ENCODE measurements at places on chromosomes 2 and 18.

GRCh38 chr2:236687296-236687965, 117.8 kb downstream of the ACKR3 start:
- no peak for DNase-seq

- DNase-seq, result no peak
Observed at GRCh38 chr2:120436460-120436739, 90.5 kb downstream of the INHBB start.

DNA sequence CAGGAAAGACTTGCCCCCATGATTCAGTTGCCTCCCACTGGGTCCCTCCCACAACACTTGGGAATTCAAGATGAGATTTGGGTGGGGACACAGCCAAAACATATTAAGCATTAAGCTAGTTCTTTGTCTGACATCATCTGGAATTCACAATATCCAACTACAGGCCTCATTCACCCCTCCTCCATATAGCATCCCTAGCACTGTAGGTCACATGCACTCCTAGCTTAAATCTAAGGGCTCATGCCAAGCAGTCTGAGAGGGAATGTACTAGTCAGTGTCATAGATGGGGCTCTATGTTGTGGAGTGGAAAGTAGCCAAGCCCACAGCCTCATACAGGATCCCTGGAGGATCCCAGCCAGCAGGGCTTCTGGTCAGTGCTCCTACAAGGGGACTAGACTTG, 92.1 kb downstream of the IRS1 start:
- no peak for DNase-seq

DNA sequence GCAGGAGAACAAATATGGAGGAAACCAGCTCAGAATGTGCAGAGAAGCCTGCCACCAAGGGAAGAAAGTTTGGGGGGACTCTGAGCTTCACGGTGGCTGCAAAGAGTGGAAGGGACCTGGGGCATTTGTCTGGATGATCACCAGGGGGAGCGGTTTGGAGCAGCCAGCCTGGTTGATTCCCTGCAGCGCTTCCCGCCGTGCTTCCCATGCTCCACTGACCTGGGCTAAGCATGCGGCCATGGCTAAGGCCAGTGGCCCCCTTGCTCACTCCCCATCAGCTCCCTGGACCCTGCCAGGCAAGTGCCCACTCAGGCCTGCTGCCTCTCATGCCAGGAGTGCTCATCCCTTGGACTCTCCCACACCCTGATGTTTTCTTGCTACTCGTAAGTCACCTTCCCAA, 27.0 kb downstream of the NTSR2 start:
- no peak for DNase-seq

DNA sequence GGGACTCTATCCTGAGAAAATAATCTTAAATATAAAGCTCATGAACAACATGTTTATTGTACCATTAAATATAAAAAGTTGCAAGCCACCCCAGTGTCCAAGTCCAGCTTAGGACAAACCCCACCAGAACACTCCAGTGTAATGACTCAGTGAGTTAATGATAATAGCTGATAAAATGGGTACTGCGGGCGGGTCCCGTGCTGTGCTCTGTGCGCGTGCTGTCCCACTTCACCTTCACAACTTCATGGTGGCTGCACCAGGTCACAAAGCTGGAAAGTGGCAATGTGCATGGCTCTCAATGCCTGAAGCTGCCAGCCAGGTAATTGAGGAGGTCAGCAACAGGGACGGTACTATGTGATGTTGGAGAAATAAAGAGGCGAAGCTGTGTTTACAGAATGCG, 18.6 kb downstream of the DGKD start:
- no peak for DNase-seq

DNA sequence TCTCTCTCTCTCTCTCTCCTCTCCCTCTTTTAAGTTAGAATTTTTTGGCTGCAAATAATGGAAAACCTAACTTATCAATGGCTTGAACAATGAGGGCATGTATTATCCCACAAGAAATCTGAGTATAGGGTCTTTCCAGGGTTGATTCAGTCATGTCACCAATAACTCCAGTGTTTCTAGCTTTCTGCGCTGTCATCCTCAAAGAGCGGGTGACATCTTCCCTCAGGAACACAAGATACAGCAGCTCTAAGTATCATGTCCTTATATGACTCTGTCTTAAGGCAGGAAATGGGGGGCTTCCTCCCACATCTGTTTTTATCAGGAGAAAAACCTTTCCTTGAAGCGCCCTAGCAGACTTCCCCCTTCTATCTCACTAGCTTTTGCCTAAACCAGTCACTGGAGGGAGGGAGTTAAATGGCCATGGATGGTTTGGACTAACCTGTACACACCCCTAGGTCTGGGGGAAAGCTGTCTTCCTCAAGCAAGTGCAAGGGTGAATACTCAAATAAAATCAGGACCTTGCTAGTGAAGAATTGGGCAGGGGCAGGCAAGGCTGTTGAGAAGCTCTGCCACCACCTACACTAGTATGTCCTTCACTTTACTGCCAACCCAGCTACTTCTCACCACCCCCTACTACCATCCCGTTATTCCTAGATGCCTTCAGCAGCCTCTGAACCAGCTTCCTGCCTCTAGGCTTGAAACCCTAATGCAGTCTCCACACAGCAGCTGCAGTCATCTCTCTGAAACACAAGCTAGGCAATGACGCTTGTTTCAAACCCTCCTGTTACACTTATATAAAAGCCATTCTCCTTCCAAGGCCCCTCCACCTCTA, 7.5 kb upstream of the TUBA4A start:
- DNase-seq, result no peak
